ENCODE measurements at places on chromosomes 7 and 10. TPM values are rescaled to one million over a fixed set of nuclear protein-coding genes. Genes with fewer than 3 reads are reported as not detected.

DNA sequence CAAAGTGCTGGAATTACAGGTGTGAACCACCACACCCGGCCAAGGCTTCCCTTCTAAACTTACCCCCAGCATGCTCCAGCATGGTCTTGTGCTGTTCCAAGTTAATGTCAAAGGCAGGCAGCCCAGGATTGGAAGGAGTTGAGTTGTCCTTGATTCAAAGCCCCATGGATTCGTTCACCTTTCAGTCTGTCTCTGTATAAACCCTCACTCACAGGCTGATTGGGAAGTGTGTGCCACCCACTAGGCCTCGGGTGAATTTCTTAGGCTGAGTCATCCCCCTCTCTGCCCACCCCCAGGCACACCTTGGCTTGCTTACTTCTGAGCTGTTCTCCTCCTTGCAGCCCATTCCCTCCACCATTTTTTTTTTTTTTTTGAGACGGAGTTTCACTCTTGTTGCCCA lies 13.3 kb upstream of the PRDX3 start:
- no peaks in the 10 kb centered on the region for H3K36me3 ChIP-seq
- H3K4me3 ChIP-seq: no peak overlapping the region
- no peaks in the 10 kb centered on the region for H3K27me3 ChIP-seq
- no peak for DNase-seq

Gene PTPRZ1
- 0.98 TPM for total RNA-seq

GRCh38 chr7:100371561-100372171 lies 1.6 kb upstream of the PILRA start:
- DNase-seq: no peak
- H3K27me3 ChIP-seq: no peaks in the 10 kb centered on the region
- no peaks in the 10 kb centered on the region for H3K4me1 ChIP-seq
- no peak overlapping the region for H3K27ac ChIP-seq

- H3K36me3 ChIP-seq: no peaks in the 10 kb centered on the region
- no peak overlapping the region for H3K4me3 ChIP-seq
- peak; percentile 50 for DNase-seq
- no peaks in the 10 kb centered on the region for H3K4me1 ChIP-seq
- no peak overlapping the region for H3K27ac ChIP-seq
- H3K27me3 ChIP-seq: no peaks in the 10 kb centered on the region
Measured at GRCh38 chr7:68440866-68441265, 1157.4 kb upstream of the AUTS2 start.

GRCh38 chr7:64876792-64877713 lies 26.0 kb upstream of the ZNF273 start:
- no peaks in the 10 kb centered on the region for H3K27me3 ChIP-seq
- no peaks in the 10 kb centered on the region for H3K4me1 ChIP-seq
- DNase-seq: peak; percentile 91
- no peak overlapping the region for H3K27ac ChIP-seq

- no peak overlapping the region for H3K4me3 ChIP-seq
- no peaks in the 10 kb centered on the region for H3K36me3 ChIP-seq
- no peaks in the 10 kb centered on the region for H3K27me3 ChIP-seq
- no peak for DNase-seq
- H3K4me1 ChIP-seq: no peaks in the 10 kb centered on the region
- peak overlapping the region; percentile 59 for H3K27ac ChIP-seq
Measured at GRCh38 chr10:96618653-96619052, 31.8 kb upstream of the TM9SF3 start.

GRCh38 chr10:67837541-67838314 lies at the start of gene DNAJC12:
DNAJC12 (minus strand) TSS chr10:67838188; CDS start chr10:67838011, 177 bp downstream.
- no peak for DNase-seq
- H3K27me3 ChIP-seq: no peaks in the 10 kb centered on the region
- H3K4me1 ChIP-seq: no peaks in the 10 kb centered on the region
- H3K27ac ChIP-seq: no peak within 1 kb of the TSS

DNA sequence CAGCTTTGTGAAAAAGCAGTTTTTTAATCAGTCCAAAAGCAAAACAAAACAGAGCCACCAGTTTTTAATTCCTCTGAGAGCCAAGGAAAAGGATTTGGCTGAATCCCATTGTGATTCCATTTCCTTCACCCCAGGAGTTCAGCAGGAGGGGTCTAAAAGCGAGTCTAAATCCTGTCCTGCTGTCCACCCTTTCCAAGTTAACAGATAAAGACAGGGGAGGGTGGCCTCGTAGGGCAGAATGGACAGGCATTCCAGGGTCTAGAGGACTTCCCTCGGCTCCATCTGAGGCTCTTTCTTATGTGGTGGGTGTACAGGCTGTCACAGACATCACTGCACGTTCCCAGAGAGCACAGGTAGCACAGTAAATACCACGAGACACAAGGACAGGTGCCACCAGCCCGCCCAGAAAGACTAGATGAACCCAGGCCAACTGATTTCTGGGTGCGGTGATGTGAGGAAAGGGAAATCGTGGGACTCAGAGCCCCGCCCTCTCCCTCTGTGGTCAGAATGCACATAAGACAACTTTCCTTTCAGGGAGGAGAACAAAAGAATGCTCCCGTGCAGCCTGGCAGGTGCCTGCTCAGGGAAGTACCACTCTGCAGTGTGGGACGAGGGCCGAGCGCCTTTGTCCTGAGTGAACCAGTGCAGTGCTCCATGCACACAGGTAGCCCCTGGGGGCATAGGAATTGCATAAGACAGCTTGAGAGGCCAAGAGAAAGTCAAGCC lies 119.7 kb downstream of the ABLIM1 start:
- H3K4me3 ChIP-seq: no peak overlapping the region
- no peaks in the 10 kb centered on the region for H3K27me3 ChIP-seq
- H3K27ac ChIP-seq: no peak overlapping the region
- DNase-seq: no peak
- peaks cover 4% of the 10 kb centered on the region for H3K36me3 ChIP-seq

- H3K4me3 ChIP-seq: no peak overlapping the region
- no peaks in the 10 kb centered on the region for H3K27me3 ChIP-seq
Measured at GRCh38 chr7:94237417-94237816, 157.3 kb upstream of the COL1A2 start.

- no peak overlapping the region for H3K27ac ChIP-seq
- DNase-seq: no peak
- H3K4me3 ChIP-seq: no peak overlapping the region
- no peaks in the 10 kb centered on the region for H3K4me1 ChIP-seq
Measured at GRCh38 chr7:149683181-149683580, 90.2 kb downstream of the ZNF467 start.

DNA sequence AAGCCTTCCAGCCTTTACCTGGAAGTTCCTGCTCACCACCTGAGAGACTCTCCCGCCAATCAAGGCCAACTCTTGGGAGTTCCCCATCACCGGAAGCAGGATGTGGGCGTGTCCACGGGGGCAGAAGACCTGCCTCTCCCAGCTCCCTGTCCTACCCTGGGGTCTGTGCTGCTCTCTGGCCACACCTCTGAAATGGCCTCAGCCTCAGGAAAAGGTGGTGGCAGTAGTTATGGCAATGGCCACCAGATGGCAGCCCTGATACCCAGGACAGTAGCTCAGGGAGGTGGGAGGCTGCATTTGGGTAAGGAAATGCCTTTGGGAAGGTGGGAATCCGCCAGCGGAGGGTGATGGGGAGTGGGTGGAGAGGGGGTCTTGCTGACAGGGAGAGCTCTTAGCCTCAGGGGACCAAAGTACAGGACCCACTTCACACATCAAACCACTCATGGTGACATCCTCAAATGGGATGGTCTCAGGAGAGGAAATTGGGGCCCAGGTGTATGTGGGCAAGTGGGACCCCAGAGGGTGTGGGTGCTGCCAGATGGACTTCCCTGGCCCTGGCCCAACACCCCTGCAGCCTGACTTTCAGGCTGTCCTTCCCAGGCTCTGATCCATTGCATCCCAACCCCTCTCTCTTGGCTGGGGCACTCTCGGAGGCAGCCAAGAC lies 33.9 kb downstream of the KAZALD1 start:
- H3K27ac ChIP-seq: no peak overlapping the region
- H3K27me3 ChIP-seq: peaks cover 5% of the 10 kb centered on the region
- no peak overlapping the region for H3K4me3 ChIP-seq
- no peaks in the 10 kb centered on the region for H3K4me1 ChIP-seq
- DNase-seq: peak; percentile 84
- H3K36me3 ChIP-seq: no peaks in the 10 kb centered on the region

Gene RASSF4
- 76.4 TPM for total RNA-seq

- H3K4me3 ChIP-seq: no peak overlapping the region
- DNase-seq: no peak
Measured at GRCh38 chr10:123760356-123761037, 94.3 kb downstream of the GPR26 start.

Gene DNAH11
- 2.3 TPM for total RNA-seq

- H3K4me3 ChIP-seq: no peak overlapping the region
- H3K36me3 ChIP-seq: no peaks in the 10 kb centered on the region
- no peaks in the 10 kb centered on the region for H3K27me3 ChIP-seq
- H3K27ac ChIP-seq: no peak overlapping the region
- no peak for DNase-seq
- no peaks in the 10 kb centered on the region for H3K4me1 ChIP-seq
Measured at GRCh38 chr7:45202625-45203024, 45.0 kb downstream of the RAMP3 start.

- DNase-seq: no peak
- H3K4me3 ChIP-seq: no peak overlapping the region
- H3K27ac ChIP-seq: no peak overlapping the region
- H3K27me3 ChIP-seq: no peaks in the 10 kb centered on the region
Measured at GRCh38 chr10:90906596-90906995, 14.3 kb downstream of the ANKRD1 start.

- no peak overlapping the region for H3K4me3 ChIP-seq
- no peaks in the 10 kb centered on the region for H3K4me1 ChIP-seq
- DNase-seq: no peak
- no peaks in the 10 kb centered on the region for H3K27me3 ChIP-seq
Measured at GRCh38 chr7:33798686-33799325, 106.5 kb upstream of the BMPER start.

Gene MRPS33
- 43.6 TPM for total RNA-seq

DNA sequence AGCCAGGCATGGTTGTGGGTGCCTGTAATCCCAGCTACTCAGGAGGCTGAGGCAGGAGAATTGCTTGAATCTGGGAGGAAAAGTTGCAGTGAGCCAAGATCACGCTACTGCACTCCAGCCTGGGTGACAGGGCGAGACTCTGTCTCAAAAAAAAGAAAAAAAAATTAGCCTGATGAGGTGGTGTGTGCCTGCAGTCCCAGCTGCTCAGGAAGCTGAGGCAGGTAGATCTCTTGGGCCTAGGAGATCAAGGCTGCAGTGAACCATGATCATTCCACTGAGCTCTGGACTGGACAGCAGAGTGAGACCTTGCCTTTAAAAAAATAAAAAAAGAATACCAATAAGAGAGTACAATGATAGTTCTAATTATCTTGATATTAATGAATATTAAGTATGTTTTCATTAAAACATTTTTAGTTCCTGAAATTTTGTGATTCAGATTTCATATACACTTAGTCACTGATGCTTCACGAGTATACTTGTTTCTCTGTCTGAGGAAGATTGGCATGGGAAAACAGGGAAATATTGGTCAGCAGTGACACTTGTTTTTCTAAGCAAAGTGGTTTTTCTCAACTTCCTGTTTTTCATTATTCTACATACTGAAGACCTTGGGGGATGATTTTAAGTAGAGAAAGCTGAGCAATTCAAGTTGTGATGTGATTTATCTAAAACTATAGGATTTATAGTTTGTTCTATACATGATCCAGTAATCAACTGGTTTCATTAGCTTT lies 76.8 kb downstream of the ADK start:
- H3K27me3 ChIP-seq: no peaks in the 10 kb centered on the region
- no peaks in the 10 kb centered on the region for H3K4me1 ChIP-seq
- H3K36me3 ChIP-seq: no peaks in the 10 kb centered on the region
- H3K4me3 ChIP-seq: no peak overlapping the region
- H3K27ac ChIP-seq: no peak overlapping the region

All from kidney (tissue), 22 donors.